ENCODE measurements at places on chromosomes 12 and 14.
A peak's percentile ranks its signal among the peaks of the same experiment; 100 is the strongest.

- H3K4me3 ChIP-seq, result no peak overlapping the region
- DNase-seq, result no peak
- no peak overlapping the region for H3K27ac ChIP-seq
- H3K27me3 ChIP-seq, result no peaks in the 10 kb centered on the region
Measured at GRCh38 chr14:54625112-54625511, 58.2 kb downstream of the SAMD4A start.

DNA sequence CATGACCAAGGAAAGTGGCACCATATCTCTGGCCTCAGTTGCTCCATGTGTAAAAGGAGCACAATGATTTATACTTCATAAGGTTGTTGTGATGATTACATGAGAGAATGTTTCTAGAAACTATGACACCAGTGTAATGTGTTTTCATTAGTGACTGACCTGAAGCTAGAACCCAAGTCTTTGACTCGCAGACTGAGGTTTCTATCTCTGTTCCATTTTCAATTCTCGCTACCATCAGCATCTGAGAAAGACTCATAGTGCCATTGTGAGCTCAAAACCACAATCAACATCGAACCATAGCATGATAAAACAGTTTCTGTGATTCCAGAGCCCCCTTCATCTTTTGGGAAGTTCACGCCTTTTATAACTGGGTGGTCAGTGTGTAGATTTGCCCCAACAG is 53.8 kb downstream of the STAB2 start:
- no peaks in the 10 kb centered on the region for H3K36me3 ChIP-seq
- H3K4me1 ChIP-seq, result no peaks in the 10 kb centered on the region
- no peaks in the 10 kb centered on the region for H3K27me3 ChIP-seq
- no peak overlapping the region for H3K4me3 ChIP-seq

DNA sequence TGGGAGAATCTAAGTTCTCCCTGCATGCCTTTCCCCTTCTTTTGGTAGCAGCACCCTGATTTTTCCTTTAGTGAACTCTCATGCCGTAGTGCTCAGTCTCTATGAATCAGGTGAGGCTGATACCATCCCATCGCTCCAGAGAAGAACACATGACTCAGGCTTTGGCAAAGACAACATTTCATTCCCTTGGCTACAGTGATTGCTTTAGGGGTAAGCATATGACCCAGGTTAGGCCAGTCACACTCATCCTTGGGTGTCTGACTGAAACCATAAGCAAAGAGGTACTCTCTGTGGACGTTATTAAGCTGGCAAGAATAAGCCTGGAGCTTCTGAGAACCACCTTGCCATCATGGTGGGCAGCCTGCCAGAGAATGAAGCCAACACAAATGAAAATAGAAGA is 141.8 kb downstream of the MYRFL start:
- H3K27ac ChIP-seq, result no peak overlapping the region
- no peak for DNase-seq
- H3K36me3 ChIP-seq, result no peaks in the 10 kb centered on the region
- H3K4me3 ChIP-seq, result no peak overlapping the region

DNA sequence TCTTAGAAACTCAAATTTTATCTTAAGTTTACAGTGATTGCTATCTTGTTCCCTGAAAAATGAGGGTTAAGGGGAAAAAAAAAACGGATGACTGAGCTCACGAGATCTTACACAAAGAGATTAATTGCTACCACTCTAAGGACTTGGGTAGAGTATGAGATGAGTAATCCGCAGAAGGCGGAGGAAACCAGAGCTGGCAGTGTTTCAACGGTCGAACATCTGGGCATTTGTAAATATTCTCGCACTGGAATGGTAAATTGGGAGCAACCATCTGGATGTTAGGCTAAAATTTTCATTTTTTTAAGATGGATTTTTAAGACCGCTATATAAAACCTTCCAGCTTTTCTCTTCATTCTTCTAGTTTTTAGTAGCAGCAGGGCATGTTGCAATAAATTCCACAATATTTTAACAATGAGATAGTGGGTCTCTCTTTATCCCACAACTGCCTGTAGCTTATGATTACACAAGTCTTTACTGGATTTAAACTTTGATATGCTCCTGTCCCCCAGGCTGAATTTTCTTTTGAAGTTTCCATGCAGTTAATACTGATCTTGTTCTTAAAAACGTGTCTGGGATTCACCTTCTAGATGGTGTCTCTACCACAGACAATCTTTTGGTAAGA is 1324.1 kb downstream of the AACS start:
- DNase-seq, result no peak
- no peak overlapping the region for H3K4me3 ChIP-seq
- no peaks in the 10 kb centered on the region for H3K36me3 ChIP-seq
- H3K27ac ChIP-seq, result no peak overlapping the region
- H3K4me1 ChIP-seq, result peaks cover 6% of the 10 kb centered on the region

GRCh38 chr12:110937104-110937641 is 16.8 kb upstream of the MYL2 start:
- H3K4me1 ChIP-seq, result peaks cover 5% of the 10 kb centered on the region
- H3K27me3 ChIP-seq, result peaks cover 25% of the 10 kb centered on the region
- peak; percentile 63 for DNase-seq
- no peak overlapping the region for H3K27ac ChIP-seq
- H3K36me3 ChIP-seq, result no peaks in the 10 kb centered on the region

DNA sequence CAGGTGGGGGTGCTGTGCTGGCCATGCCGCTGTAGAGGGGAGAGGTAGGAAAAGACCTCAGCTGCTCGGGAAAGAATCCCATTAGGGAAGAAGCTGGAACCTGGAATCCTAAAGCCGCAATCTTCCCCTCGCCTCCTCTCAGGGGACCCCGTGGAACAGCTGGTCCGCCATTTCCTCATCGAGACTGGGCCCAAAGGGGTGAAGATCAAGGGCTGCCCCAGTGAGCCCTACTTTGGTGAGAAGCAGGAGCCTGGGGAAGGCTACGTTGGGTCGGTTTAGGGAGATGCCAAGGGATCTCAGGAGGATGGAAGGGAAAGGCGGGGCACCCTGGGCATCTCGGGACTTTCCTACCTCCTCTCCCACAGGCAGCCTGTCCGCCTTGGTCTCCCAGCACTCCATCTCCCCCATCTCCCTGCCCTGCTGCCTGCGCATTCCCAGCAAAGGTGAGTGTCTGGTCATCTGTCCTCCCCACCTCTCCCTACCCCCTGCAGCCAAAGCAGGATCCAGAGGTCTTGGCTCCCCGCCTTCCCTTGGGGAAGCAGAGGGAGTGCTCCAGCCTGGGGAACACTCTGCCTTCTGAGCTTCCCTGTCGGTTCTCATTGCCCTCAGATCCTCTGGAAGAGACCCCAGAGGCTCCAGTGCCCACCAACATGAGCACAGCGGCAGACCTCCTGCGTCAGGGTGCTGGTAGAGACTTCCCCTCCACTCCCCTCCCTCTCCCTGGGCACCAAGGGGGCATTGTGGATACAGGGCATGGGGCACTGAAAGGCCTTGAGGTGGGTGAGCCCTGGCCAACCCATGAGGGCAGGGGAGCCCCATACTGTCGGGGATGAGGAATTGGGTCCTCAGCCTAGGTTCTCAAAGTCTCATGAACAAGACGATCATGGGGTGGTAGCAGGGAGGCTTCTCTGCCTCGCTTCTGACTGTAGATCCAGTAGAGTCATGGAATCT is 12.4 kb downstream of the TNS2 start:
- H3K27me3 ChIP-seq, result peaks cover 28% of the 10 kb centered on the region
- DNase-seq, result no peak
- peaks cover 5% of the 10 kb centered on the region for H3K4me1 ChIP-seq
- no peak overlapping the region for H3K4me3 ChIP-seq
- no peak overlapping the region for H3K27ac ChIP-seq
- peaks cover 17% of the 10 kb centered on the region for H3K36me3 ChIP-seq

DNA sequence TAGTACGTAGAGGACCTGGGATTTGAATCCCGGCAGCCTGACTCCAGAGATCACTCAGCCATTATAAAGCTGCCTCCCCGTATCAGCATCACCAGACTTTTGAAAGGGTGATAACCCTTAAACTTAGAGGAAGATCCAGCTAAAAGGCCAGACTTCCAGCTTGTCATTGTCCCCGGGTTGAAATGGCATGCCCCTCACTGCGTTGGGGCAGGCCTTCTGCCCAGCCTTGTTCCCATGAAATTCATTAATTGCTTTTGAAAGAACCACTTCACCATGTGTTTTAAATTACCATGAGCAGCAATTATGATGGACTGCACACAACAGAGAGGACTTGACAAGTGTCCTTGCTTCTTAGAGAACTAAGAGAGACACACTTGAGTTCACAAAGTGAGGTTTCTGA is 269.6 kb upstream of the CRY1 start:
- H3K27me3 ChIP-seq, result no peaks in the 10 kb centered on the region
- peaks cover 12% of the 10 kb centered on the region for H3K36me3 ChIP-seq
- no peak overlapping the region for H3K27ac ChIP-seq
- no peak for DNase-seq
- H3K4me3 ChIP-seq, result no peak overlapping the region

GRCh38 chr12:5809586-5809985 is 135.5 kb downstream of the ANO2 start:
- no peak overlapping the region for H3K27ac ChIP-seq
- peaks cover 4% of the 10 kb centered on the region for H3K27me3 ChIP-seq
- no peaks in the 10 kb centered on the region for H3K4me1 ChIP-seq
- no peaks in the 10 kb centered on the region for H3K36me3 ChIP-seq
- no peak for DNase-seq
- no peak overlapping the region for H3K4me3 ChIP-seq

- DNase-seq, result no peak
- no peaks in the 10 kb centered on the region for H3K27me3 ChIP-seq
- no peaks in the 10 kb centered on the region for H3K36me3 ChIP-seq
- no peak overlapping the region for H3K4me3 ChIP-seq
- H3K27ac ChIP-seq, result no peak overlapping the region
- no peaks in the 10 kb centered on the region for H3K4me1 ChIP-seq
Measured at GRCh38 chr14:63191211-63191610, 13.0 kb upstream of the RHOJ start.

- no peak overlapping the region for H3K27ac ChIP-seq
- no peak overlapping the region for H3K4me3 ChIP-seq
- no peaks in the 10 kb centered on the region for H3K27me3 ChIP-seq
- no peaks in the 10 kb centered on the region for H3K4me1 ChIP-seq
- no peaks in the 10 kb centered on the region for H3K36me3 ChIP-seq
Measured at GRCh38 chr12:83389237-83389996, 702.7 kb downstream of the TMTC2 start.

DNA sequence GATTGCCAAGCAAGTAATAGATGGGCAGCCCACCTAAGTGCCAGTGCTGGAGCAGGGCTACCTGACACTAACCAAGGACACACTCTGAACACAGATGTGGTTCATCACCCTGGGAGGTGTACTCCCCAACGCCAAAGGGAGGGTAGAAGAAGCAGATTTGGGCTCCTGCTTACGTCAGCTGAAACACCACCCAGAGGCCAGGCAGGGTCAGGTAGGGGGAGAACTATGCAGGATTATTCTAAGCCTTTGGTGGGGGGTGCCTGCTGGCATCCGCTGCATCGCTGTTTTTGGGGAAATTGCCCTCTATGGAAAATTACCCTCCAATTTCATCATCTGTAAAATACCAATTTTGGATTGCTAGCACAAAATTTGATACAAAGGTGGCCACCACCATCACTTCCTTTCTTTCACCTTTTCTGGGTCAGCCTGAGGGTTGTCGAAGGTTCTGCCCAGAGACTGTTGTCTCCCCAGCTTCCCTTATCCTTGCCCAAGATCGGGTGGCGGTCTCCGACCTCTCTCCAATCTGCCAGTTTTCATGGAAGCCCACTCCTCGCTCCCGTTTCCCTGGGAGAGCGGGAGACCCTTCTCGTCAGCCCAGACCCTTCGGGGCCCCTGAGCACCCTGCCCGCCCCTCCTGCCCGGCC is 535 bp downstream of the BIN2 start:
- peak; percentile 76 for DNase-seq
- H3K36me3 ChIP-seq, result peaks cover 48% of the 10 kb centered on the region
- peaks cover 93% of the 10 kb centered on the region for H3K4me1 ChIP-seq
- no peaks in the 10 kb centered on the region for H3K27me3 ChIP-seq

GRCh38 chr14:52363961-52364360 is 49.8 kb downstream of the PTGER2 start:
- DNase-seq, result no peak
- peaks cover 2% of the 10 kb centered on the region for H3K36me3 ChIP-seq
- H3K4me1 ChIP-seq, result peaks cover 13% of the 10 kb centered on the region
- no peak overlapping the region for H3K27ac ChIP-seq

DNA sequence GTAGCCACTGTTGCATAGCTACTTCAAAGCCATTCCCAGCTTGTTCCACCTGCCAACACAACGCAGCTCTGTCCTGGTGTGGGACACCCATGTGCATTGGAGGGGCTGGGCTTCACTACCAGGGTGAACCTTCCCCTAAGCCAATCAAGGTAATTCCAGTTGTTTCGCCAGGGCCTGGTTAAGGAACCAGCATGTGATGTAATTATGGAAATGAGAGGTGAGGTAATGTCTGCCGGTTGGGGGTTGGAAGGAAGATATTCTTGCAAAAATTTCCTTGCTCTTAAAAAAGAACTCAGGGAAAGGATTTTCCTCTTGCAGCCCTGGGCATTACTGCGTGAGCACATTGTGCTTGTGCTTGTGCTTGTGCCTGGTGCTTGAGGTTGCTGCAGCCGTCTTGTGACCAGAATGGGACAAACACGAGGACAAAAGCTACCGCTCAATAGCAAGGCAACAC is 14.9 kb downstream of the TUBA1C start:
- H3K27ac ChIP-seq, result no peak overlapping the region
- H3K36me3 ChIP-seq, result peaks cover under 1% of the 10 kb centered on the region
- peaks cover 58% of the 10 kb centered on the region for H3K27me3 ChIP-seq
- H3K4me3 ChIP-seq, result no peak overlapping the region
- no peak for DNase-seq

GRCh38 chr14:87767567-87767901 is 225.4 kb downstream of the GALC start:
- H3K4me1 ChIP-seq, result no peaks in the 10 kb centered on the region
- H3K27me3 ChIP-seq, result peaks cover 7% of the 10 kb centered on the region
- H3K4me3 ChIP-seq, result no peak overlapping the region
- DNase-seq, result no peak
- no peak overlapping the region for H3K27ac ChIP-seq

All from activated naive CD4-positive, alpha-beta T cell treated with anti-CD3 and anti-CD28 coated beads, Interleukin-2, amount 10 ng/mL, durations not matched to agents 7 days and 5 days (primary cell).